ENCODE measurements at places on chromosomes 16 and 17.

DNA sequence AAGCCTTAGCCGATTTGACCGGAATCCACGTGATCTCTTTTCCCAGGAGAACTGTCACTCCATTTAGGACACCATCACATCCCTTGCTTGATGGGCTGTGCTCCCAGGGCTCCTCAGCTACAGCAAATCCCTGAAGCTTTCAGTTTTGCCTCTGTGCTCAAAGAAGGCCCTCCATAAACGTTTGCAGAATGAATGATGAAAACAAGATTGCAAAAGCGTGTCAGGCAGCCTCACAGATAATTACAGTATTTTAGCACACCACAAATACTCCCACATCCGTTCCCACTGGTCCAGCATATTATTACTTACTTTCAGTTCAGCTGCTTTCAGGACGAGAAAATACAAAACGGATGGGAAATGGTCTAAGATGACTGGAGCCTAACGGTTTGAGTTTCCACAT lies 84.6 kb downstream of the USP31 start:
- no peak for DNase-seq

- DNase-seq, result no peak
Observed at GRCh38 chr16:72884573-72884972, 163.4 kb downstream of the ZFHX3 start.

DNA sequence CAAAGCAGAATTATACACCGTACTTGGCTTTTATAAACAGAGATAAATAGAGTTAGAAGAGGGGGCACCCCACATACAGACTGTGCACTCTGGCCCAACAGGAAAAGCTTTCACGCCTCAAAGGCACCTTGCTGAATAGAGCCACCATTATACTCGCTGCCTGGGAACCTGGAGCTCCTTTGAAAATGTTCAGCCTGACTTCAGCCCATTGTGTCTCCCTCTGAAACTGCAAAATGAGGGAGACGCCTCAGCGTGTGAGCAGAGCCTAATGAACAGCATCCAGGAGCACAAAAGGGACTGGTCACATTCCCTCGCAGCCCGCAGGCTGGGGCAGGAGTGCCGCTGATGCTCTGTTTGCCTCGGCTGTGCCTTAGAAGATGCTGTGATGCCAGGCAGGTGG lies 46.3 kb downstream of the ABCC12 start:
- DNase-seq, result no peak

- no peak for DNase-seq
Observed at GRCh38 chr16:7638306-7638705, 305.7 kb downstream of the RBFOX1 start.

DNA sequence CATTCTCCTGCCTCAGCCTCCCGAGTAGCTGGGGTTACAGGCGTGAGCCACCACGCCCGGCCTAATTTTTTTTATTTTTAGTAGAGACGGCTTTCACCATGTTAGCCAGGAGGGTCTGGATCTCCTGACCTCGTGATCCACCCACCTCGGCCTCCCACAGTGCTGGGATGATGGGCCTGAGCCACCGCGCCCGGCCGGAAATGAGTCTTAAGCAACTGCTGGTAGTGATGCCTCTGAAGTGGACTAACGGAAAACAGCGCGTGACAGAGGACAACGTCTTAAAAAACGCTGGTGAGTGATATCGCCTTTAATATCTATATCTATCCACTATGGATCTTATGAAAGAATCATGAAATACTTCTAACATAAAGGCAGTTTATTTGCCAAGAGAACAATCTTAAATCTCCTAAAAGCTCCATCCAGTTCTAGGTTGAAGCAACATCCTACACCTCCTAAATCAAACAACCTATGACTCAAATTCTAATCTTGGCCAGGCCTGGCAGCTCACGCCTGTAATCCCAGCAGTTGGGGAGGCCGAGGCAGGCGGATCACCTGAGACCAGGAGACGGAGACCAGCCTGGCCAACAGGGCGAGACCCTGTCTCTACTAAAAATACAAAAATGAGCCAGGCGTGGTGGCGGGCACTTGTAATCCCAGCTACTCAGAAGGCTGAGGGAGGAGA lies 69.8 kb downstream of the NXN start:
- DNase-seq, result no peak

GRCh38 chr17:3935140-3935542 lies 18.9 kb upstream of the P2RX1 start:
- peak; percentile 36 for DNase-seq

DNA sequence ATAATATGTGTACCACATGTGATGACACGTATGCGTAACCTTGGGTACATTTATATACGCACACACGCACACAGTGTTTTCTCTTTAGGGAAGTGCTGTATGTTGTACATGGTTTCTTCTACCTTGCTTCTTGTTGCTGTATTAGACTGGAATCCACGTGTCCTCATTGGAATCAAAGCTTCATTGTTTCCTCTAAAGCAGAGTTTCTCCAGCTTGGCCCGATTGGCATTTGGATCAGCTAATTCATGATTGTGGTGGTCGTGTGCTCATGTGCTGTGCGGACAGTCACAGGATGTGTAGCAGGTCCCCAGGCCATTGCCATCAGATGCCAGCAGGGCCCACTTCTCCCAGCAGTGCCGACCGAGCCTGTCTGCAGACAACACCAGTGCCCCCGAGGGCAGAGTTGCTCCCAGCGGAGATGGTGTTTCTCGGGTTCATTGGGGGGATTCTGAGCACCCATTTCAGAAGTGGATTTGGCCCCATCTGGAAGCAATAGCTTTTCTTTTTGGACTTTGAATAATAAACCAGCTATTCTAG lies 148.4 kb downstream of the RPTOR start:
- DNase-seq, result no peak

DNA sequence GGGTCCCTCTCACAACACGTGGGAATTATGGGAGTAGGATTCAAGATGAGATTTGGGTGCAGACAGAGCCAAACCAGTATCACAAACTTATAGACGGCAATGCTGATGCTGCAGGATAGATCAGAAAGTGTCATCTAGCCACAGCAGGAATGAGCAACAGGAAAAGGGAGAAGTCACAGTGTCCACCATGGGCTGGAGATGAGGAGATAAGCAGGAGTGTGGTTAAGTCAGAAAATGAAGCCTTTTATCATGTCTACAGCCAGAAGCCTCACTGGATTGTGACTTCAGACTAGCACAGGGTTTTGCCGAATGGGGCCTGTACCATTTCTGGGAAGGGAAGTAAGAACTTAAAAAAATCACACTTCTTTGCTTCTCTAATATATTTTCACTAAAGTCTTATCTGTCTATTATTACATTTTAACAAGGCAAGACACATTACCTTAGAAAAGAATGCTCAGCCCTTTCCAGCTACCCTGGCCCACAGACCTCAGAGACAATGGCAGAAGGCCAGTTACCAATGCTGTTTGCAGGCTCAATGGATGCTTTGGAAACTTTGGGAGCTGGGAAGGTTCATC lies 490.2 kb upstream of the SALL1 start:
- DNase-seq, result no peak

DNA sequence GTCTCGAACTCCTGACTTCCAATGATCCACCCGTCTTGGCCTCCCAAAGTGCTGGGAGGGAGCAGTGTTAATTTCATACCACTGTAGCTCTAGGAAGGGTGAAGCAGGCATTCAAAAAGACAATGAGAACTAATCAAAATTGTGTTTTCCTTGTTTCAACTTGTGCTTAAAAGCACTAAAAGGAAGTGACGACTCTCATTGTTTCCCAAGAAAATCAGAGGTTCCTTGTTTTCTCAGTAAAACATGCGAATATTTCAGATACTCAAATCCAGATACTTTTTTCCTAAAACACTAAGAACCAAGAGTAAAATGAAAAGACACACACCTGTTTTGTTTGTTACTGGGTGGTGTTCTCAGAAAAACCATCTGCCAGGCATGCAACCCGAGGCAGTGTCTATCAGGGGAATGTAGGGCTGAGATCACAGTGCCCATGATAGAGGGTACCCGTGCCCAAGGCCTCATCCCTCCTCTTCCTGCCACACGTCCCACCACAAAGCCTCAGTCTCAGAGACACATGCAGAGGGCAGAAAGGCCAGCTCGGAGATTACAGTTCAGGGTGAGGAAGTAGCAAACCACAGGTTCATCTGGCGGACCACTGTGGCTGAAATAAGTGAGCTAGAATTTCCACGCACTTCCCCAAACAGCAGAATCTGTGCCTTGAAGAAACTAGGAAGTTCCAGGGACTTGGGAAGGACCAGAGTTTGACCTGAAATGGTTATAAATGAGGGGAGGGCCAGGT lies 33.7 kb downstream of the GINS3 start:
- DNase-seq, result no peak

GRCh38 chr17:61551255-61551742 lies 39.7 kb downstream of the NACA2 start:
- no peak for DNase-seq

GRCh38 chr16:10992797-10993196 lies 48.4 kb downstream of the CLEC16A start:
- DNase-seq, result no peak

- peak; percentile 46 for DNase-seq
Observed at GRCh38 chr16:89721546-89722391, 432 bp downstream of the ZNF276 start.

DNA sequence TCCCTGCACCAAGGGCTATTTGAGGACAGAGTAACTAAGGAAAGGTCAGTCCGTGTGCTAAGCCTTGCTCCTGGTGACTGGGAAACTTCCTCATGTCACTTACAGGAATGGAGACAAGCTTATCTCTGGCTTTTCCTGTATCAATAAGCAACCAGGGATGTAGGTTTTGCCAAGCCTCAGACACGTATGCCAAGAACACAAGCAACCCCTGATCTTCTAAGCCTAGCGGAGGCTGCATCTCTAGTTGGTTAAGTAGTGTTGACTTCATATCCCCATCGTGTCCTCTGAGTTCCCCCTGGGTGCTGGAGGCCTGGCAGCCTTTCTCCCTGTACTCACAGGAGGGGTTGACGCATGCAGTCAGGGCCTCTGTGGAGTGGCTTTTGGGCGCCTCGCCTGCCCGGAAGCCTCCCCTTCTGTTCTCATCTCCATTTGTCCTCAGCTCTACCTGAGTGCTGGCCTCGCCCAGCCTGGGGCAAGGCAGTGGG lies 1.4 kb upstream of the C1QTNF1 start:
- DNase-seq, result peak; percentile 86

DNA sequence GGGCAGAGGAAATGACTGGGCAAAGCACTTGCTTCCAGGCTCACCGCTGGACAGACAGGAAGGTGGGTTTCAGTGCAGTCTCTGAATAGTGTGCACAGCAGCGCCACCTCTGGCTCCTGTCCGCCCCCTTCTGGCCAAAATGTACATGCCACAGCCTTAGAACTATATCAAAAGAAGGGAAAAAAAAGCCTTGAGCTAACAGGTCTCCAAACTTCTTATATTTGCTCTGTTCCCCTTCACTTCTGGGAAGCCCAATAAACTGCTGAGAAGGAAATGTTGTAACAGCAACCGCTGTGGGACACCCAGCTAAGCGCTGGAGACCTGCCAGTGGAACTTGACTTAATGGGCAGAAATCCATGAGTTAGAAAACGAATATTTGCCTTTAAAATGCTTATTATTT lies 17.5 kb downstream of the COG7 start:
- no peak for DNase-seq

- DNase-seq, result no peak
Observed at GRCh38 chr17:43405861-43406260, 7.1 kb downstream of the ARL4D start.

GRCh38 chr16:22670044-22670536 lies 143.9 kb upstream of the HS3ST2 start:
- DNase-seq, result no peak

GRCh38 chr17:36850790-36851189 lies 86.5 kb upstream of the LHX1 start:
- no peak for DNase-seq

- DNase-seq, result no peak
Observed at GRCh38 chr16:82653550-82654511, 27.1 kb downstream of the CDH13 start.

DNA sequence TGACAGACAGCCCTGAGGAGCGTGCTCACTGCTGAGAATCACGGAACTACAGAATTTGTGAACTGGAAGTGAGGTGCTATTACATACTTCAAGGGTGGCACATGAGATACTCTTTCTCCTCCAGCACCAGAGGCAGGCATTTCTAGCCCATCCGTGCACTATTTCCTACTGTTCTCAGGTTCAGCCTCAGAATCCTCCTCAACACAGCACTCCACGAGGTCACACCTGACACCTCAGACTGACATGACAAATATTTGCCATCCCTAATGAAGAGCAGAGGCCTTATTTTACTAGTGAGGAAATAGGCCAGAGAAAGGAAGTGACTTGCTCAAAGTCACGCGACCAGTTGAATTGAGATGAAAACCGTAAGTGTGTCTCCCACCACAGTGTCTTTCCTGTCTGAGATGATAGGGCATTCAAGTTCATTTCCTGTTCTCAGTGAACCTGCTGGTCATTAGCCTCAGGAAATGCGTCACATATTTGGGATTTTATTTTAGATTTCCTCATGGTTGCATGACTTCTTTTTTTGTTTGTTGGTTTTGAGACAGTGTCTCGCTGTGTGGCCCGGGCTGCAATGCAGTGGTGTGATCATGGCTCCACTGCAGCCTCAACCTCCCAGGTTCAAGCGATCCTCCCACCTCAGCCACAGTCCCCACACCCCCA lies 23.6 kb downstream of the SEZ6 start:
- DNase-seq, result no peak

DNA sequence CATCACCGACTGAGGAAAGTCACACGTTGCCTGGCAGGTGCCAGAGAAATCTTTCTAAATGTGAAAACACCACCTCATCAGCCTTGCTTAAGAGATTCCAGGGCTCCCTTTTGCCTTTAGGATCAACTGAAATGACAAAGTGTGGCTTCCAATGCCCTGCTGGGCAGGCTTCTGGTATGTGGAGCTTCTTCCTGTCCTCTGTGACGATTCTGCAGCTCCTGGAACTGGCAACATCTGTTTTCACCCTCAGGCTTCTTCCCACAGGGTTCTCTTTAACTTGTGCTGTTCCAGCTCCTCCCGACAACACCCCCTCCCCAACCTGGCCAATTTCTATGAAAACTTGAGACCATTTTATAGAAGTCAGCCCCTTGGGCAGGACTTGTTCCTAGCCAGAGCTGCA lies 4.8 kb upstream of the ZDHHC1 start:
- no peak for DNase-seq
